ENCODE measurements at places on chromosomes 5 and 9.

- peak; percentile 24 for DNase-seq
Observed at GRCh38 chr9:112334432-112334841, 1.0 kb upstream of the PTBP3 start.

DNA sequence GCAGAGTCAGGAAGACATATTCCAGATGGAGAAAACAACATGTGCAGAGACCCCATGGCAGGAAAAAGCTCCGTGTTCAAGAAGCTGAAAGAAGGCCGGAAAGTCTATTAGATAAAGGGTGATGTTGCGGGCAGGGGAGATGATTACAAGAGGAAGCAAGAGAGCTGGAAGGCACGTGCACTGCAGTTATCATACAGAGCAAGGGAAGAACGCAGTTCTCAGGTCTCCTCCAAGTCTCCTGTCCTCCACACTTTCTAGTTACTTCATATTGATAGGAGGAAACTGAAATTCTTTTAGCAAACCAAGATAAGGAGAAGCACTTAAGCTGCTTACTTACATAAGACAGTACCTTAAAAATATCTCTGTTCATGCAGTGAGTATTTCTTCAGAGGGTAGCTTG is 58.3 kb upstream of the PLPP6 start:
- DNase-seq, result no peak

GRCh38 chr9:91417602-91418214 is 5.9 kb downstream of the NFIL3 start:
- DNase-seq, result no peak

GRCh38 chr5:73367650-73368049 is 80.9 kb downstream of the FOXD1 start:
- no peak for DNase-seq

DNA sequence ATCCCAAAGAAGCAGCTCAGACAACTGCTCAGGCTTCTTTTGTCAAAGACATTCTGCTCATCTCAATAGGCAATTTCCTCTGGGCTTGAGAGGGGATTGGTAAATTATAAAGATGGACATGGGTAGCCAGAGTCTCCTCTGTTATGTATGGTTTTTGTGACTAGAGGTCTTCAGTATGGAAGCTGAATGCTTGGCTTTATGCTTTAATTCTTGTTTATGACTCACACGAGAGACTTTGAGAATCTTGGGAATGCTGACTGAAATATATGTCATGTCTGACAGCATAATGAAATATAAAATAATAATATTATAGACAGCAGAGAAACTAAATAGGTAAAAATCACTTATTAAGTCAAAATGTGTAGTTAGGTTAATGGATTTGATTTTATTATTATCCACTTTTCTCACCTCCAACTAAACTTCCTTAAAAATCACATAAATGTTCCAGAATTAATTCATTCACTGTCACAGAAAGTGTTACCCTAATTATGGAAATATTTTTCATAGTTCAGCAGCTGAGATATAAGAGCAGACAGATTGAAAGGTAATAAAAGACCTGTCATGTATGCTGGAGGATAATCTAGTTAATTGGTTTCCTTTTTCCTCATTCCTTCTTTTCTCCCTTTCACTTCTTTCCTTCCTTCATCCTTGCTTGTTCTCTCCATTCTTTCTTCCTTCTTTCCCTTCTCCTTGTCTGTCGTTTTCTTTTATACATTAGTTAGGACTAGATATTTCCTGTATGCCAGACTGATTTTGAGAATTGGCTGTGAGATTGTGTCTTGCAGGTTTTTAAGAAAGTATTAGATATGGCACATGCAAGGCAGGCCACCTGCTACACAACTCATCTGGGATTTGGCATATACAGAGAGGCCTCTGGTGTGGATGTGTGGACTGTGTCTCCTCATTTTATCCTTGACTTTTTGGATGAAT is 1866.1 kb upstream of the NUDT12 start:
- no peak for DNase-seq

- no peak for DNase-seq
Observed at GRCh38 chr5:126954981-126955380, 75.4 kb downstream of the MARCHF3 start.

DNA sequence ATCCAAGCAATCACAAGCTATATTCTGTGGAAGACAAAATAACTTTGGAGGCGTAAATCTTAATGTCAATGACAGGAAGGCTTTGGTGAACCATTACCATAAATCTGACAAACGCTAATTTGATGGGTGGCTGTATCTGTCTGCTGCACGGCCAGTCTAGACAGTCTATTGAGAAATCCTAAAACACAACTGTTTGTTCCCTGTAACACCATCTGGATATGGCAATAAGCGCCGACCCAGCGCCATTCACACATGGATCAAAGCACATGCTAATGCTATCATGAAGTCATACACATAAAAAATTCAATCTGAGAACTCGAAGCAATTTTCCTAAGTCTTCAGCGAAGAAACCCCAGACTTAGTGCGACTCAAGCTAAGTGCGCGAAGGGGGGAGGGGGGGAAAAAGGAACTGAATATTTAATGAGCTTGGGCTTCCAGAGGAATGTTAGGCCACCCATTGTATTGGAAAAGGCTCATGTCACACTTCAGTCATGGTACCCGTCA is 95.1 kb downstream of the ARL15 start:
- DNase-seq, result no peak

GRCh38 chr9:75200892-75201470 is 112.7 kb downstream of the OSTF1 start:
- peak; percentile 26 for DNase-seq

DNA sequence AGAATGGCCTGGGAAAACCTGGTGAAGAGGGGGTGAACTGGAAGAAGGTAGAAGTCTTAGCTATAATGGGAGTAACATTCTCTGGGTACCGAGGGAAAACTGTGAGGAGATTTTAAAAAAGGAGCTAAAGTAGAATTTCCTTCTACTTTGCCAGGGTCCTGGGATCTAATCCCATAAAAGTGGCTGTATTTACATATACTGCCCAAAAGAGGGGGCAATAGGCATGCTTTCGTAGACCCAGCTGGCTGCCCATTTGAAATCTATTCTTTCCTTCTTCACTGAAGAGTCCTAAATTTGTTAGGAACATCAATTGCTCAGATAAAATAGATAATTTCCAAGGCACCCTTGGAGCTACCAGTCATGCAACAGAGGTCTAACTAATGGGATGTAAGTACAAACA is 159.2 kb downstream of the CDC42SE2 start:
- DNase-seq, result no peak

GRCh38 chr5:15560421-15560820 is 60.4 kb downstream of the FBXL7 start:
- no peak for DNase-seq

- DNase-seq, result no peak
Observed at GRCh38 chr5:1118738-1119137, 6.9 kb upstream of the SLC12A7 start.

DNA sequence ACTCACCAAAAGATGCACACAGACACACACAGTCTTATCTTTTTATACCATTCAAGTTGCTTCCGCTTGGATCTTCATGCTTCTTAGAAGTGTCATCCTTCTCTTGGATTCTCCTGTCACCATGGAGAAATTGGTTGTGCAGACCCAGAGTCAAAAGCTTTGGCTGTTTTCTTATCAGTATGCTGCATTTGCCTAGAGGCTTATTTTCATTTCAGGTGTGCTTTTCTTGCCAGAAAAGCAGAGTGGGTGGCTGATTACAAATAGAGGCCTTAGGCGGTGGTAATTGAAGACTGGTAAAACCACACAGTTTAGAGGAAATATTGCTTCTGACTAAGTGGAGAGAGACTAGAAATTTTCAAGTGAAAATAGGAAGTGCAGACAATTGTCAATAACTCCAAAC is 70.2 kb upstream of the TLE4 start:
- DNase-seq, result no peak

DNA sequence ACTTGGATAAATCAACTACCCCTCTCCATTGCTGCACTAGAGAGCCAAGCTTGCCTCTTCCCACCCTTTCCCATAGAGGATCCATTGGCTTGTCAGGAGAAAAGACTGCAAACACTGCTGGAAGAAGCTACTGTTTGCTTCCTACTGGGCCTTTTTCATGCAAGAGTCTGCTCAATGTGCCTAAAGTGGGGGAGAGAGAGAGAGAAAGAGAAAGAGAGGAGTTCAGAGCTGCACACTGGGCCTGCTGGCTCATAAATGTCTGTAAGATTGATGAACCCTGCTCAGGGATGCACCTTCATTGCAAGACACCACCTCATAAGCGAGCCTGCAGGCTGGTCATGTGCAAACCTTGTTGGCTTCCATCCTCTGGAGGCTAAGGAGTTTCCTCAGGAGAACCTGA is 269.4 kb downstream of the ZNF608 start:
- DNase-seq, result no peak

DNA sequence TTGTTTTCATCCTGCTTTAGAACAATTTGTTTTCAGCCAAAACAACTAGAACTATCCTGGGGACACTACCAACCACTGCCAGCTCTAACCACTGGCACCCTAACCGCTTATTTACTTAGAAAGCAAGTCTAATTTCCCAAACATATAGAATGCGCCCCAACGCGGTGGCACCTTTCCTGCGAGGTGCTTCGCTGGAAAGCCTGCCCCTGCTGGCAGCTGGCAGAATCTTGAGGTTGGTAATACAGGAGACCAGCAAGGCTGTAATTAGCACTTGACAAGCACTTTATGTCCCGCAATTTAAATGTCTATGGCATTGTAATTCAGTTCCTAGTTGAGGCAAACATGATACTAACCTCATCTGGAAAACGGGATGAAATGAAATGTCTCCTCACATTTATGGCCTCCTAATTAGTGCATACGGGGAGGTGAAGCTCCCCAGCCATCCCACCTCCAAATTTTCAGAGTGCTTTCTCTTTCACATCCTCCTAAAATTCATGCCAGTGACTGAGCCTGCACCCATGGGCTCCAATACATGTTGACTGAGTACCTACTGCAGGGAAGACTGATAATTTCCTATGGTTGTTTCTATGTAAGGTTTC is 30.4 kb downstream of the GABBR2 start:
- no peak for DNase-seq

- no peak for DNase-seq
Observed at GRCh38 chr5:111227226-111227782, 3.1 kb downstream of the CAMK4 start.

- DNase-seq, result no peak
Observed at GRCh38 chr5:119343766-119344165, 12.1 kb upstream of the TNFAIP8 start.

DNA sequence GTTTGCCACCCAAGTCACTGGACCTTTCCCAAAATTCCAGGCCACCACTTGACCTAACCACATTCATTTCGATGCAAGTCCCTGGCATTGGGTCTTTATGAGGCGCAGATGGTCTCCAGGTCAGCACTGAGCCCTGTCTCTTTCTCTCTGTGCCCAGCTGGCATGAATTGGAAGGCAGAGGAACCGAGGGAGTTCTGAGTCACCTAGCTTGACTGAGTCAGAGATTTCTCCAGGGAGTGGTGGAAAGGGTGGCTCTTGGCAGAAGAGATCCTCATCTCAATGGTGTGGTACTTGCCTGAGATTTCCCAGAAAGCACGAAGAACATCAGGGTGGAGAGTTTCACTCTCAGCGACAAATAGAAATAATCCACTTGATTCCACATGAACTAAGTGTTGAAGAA is 43.8 kb downstream of the WDR36 start:
- no peak for DNase-seq

- DNase-seq, result no peak
Observed at GRCh38 chr9:36346569-36346968, 53.5 kb downstream of the RNF38 start.

GRCh38 chr9:132742821-132743311 is 72.6 kb downstream of the GTF3C4 start:
- no peak for DNase-seq

- no peak for DNase-seq
Observed at GRCh38 chr5:174911118-174911517, 186.7 kb downstream of the MSX2 start.

DNA sequence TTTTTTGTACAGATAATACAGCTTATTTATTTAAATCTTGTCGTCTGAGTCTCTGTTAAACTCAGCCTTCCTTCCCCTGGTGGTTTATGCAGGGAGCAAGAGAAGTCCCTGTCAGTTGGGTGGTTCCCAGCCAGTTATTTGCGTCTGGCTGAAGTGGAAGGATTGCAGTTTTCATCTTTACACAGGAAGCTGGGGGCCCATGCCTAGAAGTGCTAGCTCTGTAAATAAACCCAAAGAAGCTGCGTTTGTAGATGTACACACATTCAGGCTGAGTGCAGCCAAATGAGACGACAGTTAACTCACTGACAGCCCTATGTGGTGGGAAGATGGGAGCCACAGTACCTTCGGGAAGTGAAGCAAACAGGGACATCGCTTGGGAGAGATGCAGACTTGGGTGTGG is 122.1 kb downstream of the SAXO1 start:
- DNase-seq, result no peak

DNA sequence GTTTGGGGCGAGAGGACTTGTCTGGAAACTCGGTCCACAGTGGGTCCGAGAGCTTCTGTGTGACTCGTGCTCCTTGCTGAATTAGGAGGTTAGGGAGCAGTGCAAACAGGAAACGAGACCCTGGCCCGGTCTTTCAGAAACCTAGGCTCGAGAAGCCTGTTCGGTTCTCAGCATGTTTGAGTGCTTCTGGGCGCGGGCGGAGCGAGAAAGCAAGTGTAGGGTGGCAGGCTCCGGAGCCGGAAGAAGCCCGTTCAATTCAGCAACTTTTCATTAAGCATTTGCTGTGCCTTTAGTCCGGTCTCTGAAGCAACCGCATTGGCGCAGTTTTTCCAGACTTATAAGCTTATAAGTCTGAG is 547 bp downstream of the CLTA start:
- peak; percentile 25 for DNase-seq

DNA sequence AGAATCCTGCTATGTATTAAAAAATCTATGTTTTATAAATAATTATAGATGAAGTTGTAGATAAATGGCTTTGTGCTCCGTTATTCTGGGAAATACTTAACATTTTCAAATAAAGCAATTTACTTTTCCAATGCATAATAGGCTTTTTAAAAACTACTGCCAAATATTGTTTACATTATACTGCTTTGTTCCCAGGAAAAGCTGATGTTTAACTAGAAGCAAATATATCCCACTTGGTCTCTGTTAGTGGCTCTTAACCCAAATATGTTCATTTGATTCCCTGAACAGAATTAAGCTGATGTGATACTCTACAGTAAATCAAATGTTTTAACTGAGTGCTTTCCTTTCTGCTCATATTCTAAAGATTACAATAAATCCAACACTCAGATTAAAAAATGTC is 326.3 kb downstream of the SLCO4C1 start:
- DNase-seq, result no peak

DNA sequence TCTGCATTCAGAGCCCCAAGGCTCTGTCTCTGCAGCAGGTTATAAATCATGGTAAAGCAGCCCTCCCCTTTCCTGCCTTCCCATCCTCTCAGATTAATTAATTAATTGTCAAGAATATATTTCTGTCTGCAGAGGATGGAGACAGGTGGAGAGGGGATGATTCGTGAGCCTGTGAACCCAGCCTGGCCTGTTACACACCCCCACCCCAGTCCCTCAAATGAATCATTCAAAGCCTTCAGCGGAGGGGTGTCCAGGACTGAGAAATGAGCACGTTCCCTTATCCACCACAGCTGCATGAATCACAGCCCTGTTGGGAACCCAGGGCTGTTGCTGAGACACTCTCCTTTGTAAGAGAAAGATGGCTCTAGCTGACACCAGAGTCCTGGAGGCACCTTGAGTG is 56.0 kb downstream of the NIPAL4 start:
- DNase-seq, result no peak

- DNase-seq, result no peak
Observed at GRCh38 chr5:73935719-73936118, 309.7 kb downstream of the ARHGEF28 start.

- DNase-seq, result no peak
Observed at GRCh38 chr9:89967527-89967926, 362.7 kb downstream of the GADD45G start.

GRCh38 chr5:160271836-160272235 is 40.5 kb downstream of the CCNJL start:
- DNase-seq, result no peak
